ENCODE measurements at places on chromosomes 7 and 10.

- DNase-seq: no peak
These were observed 56.2 kb downstream of the OAT start for GRCh38 chr10:124362568-124362967.

DNA sequence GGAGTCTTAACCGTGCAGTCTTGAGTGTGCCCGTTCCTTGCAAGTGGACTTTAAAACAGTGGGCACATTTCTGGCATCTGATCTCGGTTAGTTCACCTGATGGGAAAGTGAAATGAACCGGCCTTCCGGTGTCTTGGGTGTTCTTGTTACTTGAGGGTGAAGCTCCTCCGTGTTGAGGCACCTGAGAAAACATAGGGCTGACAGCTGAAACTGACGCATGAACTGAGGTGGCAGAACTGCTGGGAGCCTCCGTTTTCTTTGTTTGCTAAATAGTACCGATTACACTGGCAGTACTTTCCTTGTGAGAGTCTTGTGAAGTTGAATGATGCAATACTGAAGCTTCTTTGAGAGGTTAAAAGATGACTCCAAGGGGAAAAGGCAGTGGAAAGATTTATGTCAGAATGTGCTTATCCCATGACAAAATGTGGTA is 62.8 kb upstream of the SAMD8 start:
- DNase-seq: no peak

- peak; percentile 38 for DNase-seq
These were observed 29.3 kb upstream of the C10orf53 start for GRCh38 chr10:49649936-49650723.

DNA sequence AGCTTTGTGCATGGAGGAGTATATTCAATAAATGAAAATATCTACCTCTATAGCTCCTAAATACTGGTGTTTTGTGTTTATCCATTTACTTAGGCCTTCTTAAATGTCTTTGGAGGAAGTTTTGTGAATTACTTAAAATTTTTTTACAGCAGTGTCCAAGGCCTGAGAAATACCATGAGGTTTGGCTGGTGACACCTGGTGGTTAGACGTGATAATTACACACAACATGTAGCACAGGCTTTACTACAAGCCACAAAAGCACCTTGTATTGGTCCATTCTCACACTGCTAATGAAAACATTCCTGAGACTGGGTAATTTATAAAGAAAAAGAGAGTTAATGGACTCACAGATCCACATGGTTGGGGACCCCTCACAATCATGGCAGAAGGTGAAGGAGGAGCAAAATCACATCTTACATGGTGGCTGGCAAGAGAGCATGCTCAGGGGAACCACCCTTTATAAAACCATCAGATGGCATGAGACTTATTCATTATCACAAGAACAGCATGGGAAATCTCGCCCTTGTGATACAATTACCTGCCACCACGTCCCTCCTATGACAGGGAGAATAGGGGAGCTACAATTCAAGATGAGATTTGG is 20.6 kb downstream of the HYAL4 start:
- no peak for DNase-seq

DNA sequence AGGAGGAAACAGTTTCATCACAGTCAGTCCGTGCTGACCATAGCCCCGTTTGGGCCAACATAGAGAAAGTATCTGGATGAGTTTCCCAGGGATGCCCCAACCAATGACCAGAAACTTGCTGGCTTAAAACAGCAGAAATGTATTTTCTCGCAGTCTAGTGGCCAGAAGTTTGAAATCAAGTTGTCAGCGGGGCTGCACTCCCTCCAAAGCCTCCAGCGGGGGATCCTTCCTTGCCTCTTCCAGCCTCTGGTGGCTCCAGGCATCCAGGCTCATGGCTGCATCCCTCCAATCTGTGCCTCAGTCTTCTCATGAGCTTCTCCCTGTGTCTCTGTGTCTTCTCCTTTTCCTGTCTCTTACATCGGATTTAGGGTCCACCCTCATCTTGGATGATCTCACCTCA is 89.6 kb upstream of the CTBP2 start:
- no peak for DNase-seq

GRCh38 chr10:80186364-80187012 is 18.8 kb downstream of the ANXA11 start:
- no peak for DNase-seq

DNA sequence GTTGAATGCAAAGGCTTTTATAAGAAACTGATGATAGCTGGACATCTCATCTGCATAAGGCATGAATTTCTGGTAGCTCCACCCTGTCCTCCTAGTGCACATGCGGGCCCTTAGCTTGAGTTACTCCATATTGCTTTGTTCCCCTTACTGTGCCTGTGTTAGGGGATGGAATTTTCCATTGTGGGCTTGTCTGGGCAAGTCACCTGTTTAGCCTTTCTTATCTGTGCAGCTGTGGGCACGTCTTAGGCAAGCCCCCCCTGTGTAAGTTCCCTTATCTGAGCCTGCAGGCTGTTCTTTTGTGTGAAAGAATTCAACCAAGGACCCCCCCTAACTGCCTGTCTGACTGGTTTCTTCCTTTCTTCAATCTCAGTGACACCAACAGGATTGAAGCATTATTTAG is 14.5 kb upstream of the CROT start:
- DNase-seq: no peak

GRCh38 chr7:142632271-142633134 is 116.8 kb upstream of the PRSS1 start:
- peak; percentile 43 for DNase-seq

DNA sequence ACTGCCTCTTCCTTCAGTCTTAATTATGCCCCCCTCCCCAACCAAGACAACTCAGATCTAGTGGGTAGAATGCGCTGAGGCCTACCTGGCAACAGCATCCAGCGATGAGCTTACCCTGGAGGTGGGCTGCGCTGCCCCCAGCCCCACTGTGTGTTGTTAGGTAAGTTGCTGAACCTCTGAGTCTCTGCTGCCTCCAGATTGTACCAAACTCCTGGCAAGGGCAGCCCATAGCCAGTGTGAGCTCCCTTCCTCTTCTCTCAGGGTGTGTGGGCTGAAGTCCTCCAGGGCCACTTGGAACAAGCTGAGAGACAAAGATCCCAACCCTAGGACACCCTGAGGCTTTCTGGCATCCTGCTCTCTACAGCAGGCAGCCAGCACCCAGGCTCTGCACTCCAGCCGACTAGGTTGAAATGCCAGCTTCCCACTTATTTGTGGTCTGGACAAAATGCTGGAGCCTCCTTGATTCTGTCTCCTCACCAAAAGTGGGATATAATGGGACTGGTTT is 135.3 kb downstream of the ARHGAP22 start:
- DNase-seq: peak; percentile 21

- DNase-seq: no peak
These were observed 39.5 kb upstream of the DMBT1 start for GRCh38 chr10:122521011-122521410.

GRCh38 chr10:114281461-114281860 is 42.4 kb downstream of the VWA2 start:
- no peak for DNase-seq

GRCh38 chr7:110733221-110733620 is 357.7 kb upstream of the LRRN3 start:
- DNase-seq: no peak

GRCh38 chr7:915291-916218 is 38.9 kb downstream of the ADAP1 start:
- no peak for DNase-seq

DNA sequence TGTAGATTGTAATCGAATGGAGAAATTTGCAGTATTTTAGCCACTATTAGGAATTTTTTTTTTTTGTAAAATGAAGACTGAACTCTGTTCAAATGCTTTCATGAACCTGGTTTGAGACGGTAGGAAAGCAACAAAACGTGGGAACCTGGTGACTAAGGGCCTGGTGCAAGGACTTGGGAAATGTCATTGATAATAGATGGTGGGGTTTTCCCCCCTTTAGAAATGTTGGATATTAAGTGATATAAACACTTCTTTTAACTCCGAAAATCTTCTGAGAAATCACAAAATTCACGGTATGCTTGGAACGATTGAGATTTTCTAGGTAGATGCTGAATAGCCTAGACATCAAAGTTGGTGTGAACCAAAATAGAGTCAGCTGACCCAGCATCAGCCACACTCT is 6.4 kb downstream of the IFIT2 start:
- DNase-seq: no peak

GRCh38 chr10:21100190-21100589 is 203.1 kb upstream of the NEBL start:
- no peak for DNase-seq

GRCh38 chr10:10847387-10847786 is 170.3 kb upstream of the CELF2 start:
- DNase-seq: no peak

GRCh38 chr7:150586068-150586784 is 19.0 kb downstream of the GIMAP4 start:
- no peak for DNase-seq

DNA sequence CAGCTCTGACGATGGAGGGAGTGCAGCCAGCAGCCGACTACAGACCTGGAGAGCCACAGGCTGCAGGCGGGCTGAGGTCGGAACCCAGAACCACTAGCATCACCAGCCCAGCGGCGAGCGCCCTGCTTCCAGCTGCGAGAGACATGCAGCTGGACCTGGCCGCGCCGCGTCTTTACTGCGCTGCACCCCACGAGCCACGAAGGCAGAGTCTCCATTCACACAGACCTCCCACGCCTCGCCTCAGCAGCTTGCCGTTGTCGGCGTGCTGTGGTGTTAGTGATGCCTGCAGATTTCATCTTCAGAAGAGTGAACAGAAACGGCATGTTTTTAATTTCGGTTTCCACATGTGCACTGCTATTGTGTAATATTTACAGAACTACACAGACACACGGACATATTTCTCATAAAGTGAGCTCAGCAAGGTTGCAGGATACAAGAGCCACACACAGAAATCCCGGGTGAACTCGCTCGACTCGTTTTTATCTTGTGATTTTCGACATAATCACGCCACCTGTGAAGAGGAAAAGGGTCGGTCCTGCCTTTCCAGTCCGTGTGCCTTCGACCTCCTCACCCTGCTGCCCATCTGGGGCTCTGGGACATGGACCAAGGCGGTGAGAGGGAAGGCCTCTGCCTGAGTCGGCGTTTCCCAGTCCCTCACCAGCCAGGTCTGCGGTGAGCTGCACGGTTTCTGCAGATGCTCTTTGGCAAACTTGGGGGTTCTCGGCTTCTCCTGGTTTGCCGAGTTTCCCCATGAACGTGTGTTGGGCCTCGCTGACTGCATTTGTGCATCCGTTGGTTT is 252.2 kb downstream of the ELFN1 start:
- DNase-seq: peak; percentile 50

DNA sequence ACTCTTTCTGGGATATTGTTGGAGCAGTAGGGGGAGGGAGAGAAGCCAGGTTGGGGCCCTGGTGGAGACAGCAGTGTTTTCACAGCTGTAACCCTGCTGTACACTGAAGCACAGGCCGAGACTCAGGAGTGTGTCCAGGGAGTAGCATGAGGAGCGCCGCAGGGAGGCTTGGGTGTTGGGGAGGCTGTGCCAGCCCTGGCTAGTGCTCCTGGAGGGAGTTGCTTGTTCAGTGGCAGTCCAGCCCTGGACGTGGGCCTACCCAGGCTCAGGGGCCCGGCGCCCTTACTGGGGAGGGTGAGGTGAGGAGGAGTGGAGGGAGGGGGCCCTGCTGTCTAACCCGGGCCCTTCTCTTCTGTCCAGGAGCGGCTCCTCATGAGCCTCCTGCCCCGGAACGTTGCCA is 35.9 kb downstream of the ADCY1 start:
- DNase-seq: no peak

- no peak for DNase-seq
These were observed 219.1 kb downstream of the PHTF2 start for GRCh38 chr7:78017591-78018100.

DNA sequence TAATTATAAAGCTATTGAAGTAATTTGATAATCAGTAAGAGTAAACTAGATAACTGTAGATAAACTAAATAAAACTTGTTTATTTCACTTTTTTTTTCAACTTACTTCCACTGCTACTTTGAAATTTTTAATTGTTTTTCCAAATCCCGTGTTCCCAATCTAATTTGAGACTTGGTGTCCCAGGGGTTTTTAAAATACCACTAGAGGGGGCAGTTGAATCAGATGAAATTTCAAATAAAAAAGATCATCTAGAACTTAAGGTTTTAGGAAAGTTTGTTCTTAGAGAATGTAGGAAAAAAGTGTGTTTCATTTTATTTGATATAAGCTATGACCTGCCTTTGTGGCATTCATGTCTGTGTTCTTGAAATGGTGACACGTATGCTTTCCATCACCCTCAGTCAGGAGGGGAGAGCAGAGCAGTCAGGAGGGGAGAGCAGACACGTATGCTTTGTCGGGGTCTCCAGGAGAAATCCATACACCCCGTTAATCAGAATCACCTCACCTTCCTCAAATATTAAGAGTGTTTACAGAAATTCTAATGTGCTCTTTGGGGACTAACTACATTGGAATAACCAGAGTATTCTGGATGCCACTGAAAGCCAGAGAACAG is 49.9 kb downstream of the C10orf67 start:
- no peak for DNase-seq

- DNase-seq: no peak
These were observed 461.9 kb downstream of the SORCS3 start for GRCh38 chr10:105102977-105103376.

DNA sequence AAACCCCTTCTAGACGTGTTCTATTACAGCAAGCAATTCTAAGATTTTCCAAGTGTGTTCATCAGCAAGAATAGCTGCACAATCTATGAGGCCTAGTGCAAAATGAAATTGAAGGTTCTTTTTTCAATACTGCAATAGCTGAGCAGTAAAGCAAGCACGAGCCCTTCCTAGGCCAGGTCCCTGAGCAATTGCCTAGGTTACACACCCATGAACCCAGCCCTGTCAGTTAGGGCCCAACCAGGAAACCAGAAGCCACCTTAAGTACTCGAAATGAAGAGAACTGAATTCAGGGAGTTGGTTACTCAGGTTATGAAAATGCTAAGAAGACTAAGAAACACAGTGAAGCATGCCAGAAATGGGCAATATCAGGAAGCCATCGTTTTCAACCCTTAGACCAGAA is 52.0 kb upstream of the VWC2 start:
- no peak for DNase-seq
